ENCODE measurements at places on chromosomes 2 and 18.

DNA sequence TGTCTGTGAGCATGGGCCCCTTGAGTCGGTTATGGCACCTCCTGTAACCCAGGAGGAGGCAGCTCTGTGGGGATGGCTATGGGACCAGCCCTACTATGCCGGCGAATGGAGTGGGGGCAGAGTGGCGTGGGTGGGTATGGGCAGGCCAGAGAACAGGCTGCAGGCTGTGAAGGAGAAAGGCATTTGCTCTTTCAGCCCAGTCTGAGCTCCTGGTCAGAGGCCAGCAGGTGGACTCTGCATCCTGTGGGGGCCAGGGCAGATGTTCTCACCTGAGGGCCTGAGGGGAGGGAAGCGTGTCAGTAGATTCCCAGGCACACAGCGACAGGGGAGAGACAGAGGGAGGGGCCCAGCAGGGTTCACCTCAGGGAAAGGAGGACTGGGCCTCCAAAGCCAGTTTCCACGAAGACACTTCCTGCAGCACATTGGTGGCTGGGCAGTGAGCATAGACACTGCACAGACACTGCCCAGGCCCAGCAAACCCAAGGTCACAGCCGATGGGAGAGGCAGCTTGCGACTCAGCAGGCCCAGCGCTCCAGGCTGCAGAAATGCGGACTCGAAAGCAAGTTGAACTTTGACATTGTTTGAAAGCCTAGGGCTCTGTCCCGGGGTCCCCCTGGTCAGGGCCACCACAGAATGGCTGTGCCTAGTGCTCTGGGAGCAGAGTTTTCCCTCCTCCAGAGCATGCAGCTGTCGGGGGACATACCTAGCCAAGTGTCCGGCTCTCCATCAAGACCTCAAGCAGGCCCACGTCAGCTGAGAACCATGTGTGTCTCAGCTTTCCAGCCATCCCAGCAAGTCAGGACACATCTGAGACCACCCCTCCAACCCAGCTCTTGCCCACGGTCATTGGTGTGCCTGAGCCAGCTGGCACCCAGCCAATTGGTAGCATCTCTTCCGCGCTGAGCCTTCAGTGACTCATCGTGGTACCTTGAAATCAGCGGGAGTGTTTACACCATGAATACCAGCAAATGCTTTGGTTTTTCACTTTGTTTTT is 53.8 kb downstream of the TGOLN2 start:
- DNase-seq: peak; percentile 51

DNA sequence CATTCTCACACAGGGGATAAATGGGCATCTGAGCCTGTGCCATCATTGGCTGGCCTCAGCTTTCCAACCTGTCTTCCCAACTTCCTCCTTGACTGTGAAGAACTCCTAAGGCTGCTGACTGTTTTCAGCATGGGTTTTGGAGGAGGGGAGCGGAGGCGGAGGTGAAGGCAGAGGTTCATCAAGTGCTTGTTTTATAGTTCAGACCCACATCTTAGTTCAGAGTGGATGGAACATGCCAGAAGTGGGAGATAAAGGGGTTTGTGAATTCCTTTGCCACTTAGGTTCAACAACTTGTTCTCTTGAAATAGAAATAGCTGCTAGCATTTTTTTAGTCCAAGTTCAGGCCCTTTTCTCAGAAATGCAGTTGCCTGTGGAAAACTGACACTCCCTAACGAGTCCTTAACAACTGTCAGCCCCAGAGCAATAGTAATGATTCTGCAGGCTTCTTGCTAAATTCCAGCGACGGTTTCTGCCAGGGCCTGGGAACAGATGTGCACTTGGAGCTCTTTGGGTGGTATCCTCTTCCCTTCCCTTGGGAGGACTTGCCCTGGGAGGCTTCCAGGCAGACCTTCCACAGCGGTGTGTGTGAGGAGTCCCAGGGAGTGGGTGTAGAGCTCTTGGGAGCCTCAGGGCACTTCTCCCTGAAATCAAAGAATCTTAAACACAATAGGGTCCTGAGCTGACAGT is 30.1 kb upstream of the ITGA6 start:
- no peak for DNase-seq

DNA sequence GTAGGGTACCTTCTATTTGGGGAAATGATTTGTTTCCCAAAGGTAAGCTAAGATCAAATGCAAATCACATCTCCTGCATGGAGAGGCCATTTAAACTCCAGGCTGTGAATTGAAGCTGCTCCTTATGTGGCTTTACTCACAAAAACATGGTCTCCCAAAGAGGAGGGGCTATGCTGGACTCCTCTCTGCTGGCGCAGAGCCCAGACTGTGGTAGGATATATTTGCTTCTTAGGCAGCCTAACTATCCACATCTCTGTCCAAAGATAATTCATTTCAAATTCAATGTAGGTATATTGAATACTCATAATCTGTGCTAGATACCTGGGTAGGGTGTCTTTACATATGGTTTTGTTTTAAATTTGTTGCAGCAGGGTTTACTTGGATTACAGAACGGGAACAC is 358.5 kb downstream of the ALK start:
- no peak for DNase-seq

GRCh38 chr2:31212659-31213600 is 4.4 kb downstream of the CAPN14 start:
- DNase-seq: no peak

DNA sequence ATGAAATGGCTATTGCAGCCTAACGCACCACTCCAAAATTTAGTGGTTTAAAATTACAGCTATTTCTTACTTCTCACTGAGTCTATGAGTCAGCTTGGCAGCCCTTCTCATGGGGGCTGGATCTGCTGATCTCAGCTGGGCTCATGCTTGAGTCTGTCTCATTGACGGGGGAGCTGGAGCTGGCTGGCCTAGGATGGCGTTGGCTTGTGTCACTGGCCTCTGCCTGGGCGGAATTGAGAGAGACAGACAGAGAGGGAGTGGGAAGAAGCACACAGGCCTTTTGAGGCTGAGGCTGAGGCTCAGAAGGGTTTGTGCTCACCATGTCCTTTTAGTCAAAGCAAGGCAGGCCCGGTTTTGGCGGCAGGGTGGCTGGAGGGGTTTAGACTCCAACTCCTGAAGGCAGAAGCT is 412.1 kb upstream of the MYT1L start:
- peak; percentile 11 for DNase-seq

DNA sequence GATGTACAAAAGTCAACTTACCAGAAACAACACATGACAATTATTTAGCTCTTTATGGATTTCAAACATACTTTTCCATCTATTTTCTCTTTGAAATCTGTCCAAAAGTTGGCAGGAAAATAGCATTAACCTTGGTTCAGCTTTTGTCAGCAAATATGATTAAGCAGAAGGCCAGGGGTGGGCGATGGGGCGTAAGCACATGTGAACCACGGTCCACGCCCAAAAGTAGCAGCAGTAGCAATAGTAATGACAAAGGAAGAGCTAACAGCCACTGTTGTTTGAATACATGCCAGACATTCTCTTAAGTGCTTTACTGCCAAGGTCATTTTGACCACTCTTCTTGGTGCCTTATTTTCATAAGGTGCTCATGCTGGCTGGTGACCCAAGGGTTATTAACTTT is 73.5 kb downstream of the ANTXR1 start:
- DNase-seq: peak; percentile 57

GRCh38 chr2:207813221-207813916 is 43.7 kb upstream of the FZD5 start:
- no peak for DNase-seq

- no peak for DNase-seq
Observed at GRCh38 chr18:22168360-22168921, 948 bp upstream of the GATA6 start.

DNA sequence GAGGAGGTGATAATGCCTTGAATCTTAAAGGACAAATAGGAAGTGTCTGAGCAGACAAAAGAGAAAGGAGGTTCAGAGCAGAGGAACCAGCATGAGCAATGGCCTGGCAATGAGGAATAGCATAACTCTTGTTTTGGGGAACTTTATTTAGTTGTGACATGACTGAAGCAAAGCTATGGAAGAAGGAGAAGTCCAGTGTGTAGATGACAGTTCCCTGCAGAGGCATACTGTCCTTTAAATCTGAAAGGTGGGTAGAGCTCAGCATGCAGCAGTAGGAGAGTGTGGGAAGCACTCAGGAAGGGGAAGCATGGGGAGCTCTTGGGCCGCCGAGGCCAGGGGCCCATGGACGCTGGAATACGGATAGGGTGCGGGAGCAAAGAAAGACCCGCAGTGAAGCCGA is 173.8 kb downstream of the SEPTIN10 start:
- no peak for DNase-seq

GRCh38 chr2:239953418-239954061 is 71.6 kb downstream of the NDUFA10 start:
- DNase-seq: no peak

DNA sequence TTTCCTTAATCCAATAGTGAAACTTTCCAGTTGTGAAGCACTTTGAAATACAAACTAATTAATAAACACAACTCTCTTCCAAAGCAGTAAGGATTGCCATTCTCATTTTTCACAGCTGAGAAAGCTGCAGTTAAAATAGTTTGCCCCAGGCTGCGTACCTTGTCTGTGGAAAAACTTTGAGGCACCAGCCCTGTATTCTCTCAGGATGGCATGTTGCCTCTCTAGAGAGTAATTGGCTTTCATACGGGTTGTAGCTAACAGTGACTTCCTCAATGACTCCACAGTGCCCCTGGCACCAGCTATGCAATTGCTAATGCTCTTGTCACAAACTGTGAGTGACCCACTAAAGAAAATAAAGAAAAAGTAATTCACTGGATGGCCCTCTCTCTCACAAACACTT is 345.7 kb downstream of the MTX2 start:
- no peak for DNase-seq

GRCh38 chr2:67559156-67559555 is 162.0 kb downstream of the ETAA1 start:
- DNase-seq: no peak

GRCh38 chr18:73948497-73948896 is 199.1 kb downstream of the FBXO15 start:
- no peak for DNase-seq

DNA sequence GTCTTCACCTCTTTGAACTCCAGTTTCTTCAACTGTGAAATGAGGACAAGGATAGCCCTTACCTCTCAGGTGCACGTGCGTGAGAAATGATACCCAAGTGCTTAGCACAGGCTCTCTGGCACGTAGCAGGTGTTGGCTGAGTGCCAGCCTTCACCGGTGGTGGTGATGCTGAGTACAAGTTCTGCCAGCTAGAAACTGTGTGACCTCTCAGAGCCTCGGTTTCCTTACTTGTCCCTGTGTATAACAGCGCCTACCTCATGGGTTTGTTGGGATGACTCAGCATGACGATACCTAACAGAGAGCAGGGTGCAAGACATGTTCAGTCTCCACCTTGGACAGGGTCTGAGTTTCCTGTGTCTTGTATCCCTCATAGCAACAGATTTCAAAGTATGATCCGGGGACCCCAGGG is 205.1 kb downstream of the TNS1 start:
- peak; percentile 90 for DNase-seq

- no peak for DNase-seq
Observed at GRCh38 chr2:35421485-35421884, 934.1 kb upstream of the CRIM1 start.

DNA sequence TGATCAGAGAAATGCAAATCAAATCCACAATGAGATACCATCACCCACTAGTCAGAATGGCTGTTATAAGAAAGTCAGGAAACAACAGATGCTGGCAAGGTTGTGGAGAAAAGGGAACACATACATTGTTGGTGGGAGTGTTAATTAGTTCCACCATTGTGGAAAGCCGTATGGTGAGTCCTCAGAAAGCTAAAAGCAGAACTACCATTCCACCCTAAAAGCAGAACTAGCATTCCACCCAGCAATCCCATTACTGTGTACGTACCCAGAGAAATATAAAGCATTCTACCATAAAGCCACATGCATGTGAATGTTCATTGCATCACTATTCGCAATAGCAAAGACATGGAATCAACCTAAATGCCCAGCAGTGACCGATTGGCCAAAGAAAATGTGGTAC is 60.7 kb downstream of the ANKRD62 start:
- DNase-seq: no peak

DNA sequence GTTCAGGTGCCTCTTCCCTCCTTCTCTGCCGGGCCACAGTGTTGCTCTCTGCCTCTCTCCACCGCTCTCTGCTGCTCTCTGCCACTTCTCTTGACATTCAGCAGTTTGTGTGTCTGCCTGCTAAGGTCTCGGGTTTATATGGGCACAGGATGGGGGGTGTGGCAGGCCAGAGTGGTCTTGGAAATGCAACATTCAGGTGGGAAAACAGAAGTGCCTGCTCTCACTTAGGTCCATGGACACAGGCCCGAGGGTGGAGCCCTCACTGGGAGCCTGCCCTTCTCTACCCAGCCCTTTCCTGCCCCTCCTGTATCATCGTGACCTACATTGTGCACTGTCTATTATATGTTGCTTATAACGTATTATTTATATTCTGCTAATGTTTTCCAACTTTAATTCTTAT is 120.8 kb upstream of the TMEM18 start:
- DNase-seq: no peak

DNA sequence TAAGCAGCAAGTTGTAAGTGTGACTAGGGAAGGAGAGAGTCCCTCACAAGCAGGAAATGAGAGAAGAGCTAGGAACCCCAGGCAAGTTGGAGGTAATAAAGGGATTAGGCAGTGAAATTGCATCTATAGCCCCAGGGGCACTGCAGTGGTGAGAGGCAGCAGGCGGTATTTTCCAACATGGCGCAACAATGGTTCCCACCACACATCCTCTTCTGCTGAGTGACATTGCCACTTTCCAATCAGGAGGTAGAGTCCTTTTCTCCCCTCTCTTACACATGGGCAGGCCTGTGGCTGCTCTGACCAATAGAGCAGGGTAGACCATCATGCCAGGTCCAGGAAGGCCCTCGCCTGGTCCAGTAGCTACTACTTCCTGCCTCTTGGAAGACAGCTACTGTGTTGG is 86.6 kb downstream of the DNER start:
- no peak for DNase-seq

GRCh38 chr2:228720895-228721294 is 539.4 kb upstream of the SPHKAP start:
- DNase-seq: no peak

DNA sequence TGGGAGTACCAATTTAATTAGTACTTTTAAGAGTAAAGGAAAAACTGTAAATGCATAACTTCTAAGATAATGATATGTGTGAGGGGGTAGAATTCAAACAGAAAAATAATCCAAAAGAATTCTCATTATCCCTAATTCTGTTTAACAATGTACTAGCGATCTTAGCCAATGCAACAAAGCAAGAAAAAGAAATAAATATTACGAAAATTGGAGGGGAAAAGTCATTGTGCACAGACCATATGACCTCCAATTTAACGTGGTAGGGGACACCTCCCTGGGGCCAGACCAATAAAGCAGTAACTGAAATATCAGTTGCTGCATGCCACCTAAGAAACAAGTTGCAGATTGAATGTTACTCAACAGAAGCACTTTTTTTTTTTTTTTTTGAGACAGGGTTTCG is 25.9 kb upstream of the PEX13 start:
- no peak for DNase-seq

- DNase-seq: no peak
Observed at GRCh38 chr2:11163439-11164317, 8.4 kb downstream of the SLC66A3 start.

DNA sequence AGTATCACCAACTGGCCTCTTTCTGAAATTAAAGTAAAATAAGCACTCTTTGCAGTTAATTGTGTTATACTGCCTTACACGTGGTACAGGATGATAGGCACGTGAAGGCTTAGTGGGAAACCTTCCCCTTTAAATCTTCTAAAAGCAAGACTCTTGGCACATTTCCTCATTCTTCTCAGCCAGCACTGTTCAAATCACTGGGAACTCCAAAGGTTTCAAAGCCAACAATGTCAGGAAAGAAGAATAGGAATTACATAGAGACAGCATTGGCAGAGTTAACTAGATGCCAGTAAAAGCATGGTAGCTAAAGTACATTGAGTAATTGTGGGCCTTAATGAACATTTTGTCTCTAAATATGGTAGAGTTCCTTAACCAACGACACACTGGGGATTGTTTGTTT is 96.4 kb downstream of the DTNA start:
- DNase-seq: no peak

Measured in kidney tubule cell (primary cell).